ENCODE measurements at places on chromosomes 13 and 19. TPM values are rescaled to one million over a fixed set of nuclear protein-coding genes. Genes with fewer than 3 reads are reported as not detected.

ZNF525 gene
- 11.4 TPM for total RNA-seq

CLC gene
- total RNA-seq = not detected

FPR1 gene
- total RNA-seq = 39.3 TPM

PSG1 gene
- not detected for total RNA-seq

FARP1 gene
- total RNA-seq = 30.3 TPM

ZNF44 gene
- total RNA-seq = 9.5 TPM

MRPL34 gene
- 140 TPM for total RNA-seq

TSSK6 gene
- 3.6 TPM for total RNA-seq

CNFN gene
- total RNA-seq = not detected

FXYD3 gene
- 0.68 TPM for total RNA-seq

LGALS14 gene
- not detected for total RNA-seq

ZFP36 gene
- total RNA-seq = 699 TPM

SIGLEC8 gene
- 0.28 TPM for total RNA-seq

HSPB6 gene
- 130 TPM for total RNA-seq

CLDN10 gene
- total RNA-seq = not detected

RNF113B gene
- not detected for total RNA-seq

LILRA2 gene
- total RNA-seq = 3.1 TPM
